ENCODE measurements at places on chromosomes 12 and 14.

DNA sequence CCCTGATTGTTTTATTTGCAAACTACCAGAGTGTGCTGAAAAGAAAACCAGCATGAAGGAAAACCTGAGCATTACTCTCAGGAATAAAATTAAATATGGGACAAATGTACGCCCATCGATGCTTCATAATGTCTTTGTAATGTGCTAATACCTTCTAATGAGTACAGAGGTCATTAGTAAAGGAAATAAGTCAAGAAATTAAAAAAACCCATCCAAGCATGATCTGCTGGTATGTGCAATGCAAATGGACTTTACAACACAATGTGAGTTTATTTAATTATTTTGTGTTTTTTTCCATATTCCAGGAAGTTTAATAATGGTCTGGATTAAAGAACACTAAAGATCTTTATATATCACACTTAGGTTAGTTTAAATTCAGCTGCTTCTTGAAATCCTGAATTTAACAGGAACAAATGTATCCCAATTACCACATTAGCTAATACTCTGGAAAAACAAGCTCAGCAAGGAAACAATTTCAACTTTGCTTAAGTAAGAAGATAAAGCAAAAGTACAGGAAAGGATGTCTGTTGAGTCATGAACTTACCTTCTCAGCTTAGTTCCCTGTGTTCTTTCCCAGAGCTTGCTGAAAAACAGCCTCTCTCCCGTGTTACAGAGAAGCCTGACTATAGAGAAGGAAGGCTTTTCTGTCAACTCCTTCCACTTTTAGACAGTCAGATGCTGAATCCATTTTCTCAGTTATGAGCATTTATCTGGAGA lies 179.3 kb upstream of the TMEM260 start:
- no peak for DNase-seq

- no peak for DNase-seq
Measured at GRCh38 chr12:92194561-92194960, 48.9 kb upstream of the BTG1 start.

DNA sequence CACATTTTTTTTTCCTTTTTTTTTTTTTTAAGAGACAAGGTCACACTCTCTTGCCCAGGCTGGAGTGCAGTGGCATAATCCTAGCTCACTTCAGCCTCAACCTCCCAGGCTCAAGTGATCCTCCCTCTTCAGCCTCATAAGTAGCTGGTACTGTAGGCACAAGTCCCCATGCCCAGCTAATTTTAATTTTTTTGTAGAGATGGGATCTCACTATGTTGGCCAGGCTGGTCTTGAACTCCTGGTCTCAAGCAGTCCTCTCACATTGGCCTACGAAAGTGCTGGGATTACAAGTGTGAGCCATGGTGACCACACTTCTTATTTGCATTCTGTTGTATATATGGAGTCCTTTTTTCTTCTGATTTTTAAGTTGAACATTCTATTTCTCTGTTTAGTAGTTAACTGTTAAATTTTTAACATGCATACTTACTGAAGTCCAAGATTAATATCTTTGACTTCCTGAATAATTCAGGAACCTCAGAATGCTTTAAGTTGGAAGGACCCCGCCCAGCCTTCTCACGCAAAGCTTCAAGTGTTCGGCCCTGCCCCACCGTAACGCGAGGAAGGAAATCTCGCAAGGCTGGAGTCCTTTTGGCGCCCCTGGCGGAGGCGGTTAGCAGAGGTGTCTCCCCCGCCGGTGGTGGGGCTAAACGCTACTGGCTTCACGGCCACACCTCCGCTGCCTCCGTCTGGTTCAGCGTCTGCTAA lies 21.6 kb downstream of the SPATS2 start:
- DNase-seq, result no peak

DNA sequence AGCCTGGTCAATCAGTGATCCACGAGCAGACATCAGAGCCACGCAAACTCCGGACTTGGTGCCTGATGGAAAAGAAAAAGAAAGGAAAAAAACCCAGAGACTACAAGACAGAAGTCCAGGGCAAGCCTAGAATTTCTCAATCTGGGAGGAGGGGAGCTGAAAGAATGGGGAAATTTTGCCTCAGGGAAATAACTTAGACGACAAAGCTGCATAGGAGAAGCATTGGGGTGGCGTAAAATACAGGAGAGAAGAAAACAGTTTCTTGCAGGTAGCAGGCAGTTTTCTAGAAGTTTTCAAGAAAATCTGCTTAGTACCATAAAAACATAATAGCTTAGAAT lies 2.6 kb upstream of the SLC11A2 start:
- DNase-seq, result no peak

DNA sequence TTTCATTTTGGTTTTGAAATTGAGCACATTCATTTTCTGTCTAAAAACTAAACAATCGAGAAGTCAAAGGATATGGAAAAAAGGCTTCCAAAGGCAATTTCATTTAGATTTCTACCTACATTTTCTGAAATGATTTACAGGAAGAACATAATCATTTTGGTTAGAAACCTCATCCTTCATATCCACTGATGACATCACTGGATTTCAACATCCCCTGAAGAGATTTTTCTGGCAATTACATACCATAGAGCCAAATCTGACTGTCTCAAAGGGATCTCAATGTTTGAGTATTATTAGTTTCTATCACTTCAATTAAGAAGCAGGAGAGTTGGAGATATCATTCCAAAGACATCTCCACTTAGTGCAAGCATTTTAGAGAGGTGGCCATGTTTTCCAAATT lies 137.8 kb downstream of the TTC7B start:
- DNase-seq, result no peak

GRCh38 chr14:67503331-67503730 lies 14.8 kb upstream of the TMEM229B start:
- no peak for DNase-seq

DNA sequence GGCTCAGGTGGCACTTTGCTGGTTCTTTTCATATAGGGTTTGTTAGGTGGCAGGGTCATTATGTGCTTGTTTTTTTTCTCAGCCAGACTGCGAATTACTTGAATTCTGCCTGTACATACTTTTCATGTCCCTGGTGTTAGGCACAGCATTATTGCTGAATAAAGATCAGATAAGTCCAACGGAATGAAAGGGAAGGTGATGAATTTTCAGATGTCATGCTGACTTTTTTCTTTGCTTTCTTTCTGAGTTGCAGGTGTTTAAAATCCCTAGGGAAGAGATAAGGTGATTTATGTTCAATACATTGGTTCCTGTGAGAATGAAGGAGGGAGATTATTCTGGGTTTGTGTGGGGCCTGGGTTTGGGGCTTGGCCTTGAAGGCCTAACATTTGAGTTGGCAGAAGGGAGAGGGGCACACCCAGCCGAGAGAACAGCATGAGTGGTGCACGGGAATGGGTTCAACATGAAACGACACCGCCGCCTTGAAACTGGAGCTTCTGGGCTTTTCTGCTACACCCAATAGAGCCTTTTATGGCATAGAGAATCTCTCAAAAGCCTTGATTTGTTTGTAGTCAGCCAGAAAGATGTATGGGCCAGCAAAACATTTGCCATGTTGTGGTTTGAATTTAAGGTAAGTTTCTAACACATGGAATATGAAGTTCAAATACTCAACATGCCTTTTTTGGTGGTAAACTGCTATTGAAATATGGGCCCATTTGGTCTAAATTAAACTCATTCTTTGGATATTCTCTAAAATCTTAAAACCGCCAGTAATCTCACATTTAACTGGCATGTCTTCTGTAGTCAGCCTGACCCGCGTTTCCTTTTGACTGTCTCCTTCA lies 477.0 kb downstream of the PCNX1 start:
- no peak for DNase-seq

DNA sequence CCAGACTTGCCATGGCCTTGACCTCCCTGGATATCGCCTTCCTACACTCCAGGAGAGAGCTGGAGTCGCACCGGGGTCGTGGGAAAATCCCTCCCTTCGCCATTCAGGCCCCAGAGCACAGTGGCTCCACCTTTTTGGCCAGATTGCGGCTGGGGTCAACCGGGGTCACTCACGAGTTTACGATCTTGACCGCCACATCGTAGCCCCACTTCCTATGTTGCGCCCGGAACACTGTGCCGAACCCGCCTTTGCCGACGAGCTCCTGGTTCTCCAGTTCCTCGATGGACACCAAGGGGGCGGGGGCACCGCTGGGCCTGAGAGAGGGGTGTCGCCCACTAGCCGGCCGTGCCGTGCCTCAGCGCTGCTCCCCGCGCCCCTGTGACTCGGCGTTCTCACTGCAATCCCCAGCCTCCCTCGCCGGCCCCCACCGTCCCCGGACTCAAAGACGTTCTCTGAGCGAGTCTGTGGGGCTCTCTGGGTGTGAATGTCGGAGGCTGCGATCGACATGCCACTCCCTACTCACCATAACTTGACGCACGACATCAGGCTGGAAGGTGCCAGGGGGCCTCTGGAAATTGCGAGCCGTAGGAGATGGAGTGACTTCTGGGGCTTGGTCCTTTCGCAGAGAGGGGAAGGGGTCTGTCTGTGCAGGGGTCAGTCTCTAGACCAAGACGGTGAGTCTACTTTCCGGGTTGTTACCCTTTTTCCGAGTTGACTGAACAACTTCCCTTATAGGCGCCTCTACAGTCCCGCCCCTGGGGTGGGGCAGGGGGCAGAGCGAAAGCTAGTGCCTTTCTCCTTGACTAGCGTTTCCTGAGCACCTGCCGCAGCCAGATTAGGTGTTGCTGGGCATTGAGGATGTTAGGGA lies at the start of gene RIPK3:
RIPK3 (minus strand) TSS at position 708 of the 868 bp plus-strand sequence; CDS start at position 543, 165 bp downstream.
- no peak for DNase-seq

- peak; percentile 23 for DNase-seq
Measured at GRCh38 chr14:23183479-23183878, at the start of gene SLC7A8. Gene SLC7A8, minus strand, starts transcription at chr14:23183660. Its CDS starts 746 bp downstream, at chr14:23182914.

DNA sequence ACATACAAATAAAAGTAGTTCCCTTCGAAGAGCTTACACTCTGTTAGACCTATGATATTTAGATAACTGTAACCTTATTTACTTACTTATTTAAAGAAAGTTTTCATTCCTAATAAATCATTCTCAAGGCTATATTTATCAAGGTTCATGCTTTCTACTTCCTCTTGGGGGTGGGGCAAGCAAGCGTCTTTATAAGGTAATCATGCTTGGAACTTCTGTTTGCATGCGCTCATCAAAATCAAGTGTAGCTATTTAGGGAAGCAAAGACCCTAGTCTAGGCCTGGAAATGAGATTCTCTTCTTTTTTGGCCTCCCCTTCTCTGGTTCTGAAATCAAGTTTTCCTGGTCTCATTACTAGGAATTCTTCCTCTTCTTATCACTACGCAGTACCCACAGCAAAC lies 766 bp downstream of the RERG start:
- DNase-seq, result no peak

GRCh38 chr12:116303929-116304328 lies 26.4 kb upstream of the MED13L start:
- DNase-seq, result no peak

DNA sequence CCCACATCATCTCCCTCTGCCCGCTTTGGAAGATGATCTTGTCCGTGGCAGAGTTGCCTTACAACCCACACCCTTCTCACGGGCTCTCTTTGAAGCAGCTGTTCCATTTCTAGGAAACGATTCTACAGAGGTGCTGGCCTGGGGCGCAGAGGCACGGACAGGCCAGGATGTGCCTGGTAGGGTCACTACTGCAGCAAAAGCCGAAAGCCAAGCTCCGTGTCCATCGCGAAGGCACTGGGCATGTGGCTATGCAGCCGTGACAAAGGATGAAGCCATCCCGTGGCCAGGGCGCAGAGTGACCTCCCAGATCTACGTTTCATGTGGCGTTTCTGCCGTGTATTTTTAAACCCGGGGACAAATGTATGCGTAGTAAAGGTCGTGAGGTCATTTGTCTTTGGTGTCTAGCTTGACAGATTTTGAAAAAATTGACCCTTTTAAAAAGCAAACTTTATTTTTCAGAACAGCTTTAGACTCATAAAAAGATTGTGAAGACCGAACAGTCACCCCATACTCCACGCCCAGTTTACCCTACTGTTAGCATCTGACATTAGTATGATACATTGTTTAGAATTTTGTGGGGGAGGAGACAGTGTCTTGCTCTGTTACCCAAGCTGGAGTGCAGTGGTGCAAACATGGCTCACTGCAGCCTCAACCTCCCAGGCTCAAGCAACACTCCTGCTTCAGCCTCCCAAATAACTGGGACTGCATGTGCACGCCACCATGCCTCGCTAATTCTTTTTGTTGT lies 40.4 kb upstream of the NCOR2 start:
- no peak for DNase-seq

DNA sequence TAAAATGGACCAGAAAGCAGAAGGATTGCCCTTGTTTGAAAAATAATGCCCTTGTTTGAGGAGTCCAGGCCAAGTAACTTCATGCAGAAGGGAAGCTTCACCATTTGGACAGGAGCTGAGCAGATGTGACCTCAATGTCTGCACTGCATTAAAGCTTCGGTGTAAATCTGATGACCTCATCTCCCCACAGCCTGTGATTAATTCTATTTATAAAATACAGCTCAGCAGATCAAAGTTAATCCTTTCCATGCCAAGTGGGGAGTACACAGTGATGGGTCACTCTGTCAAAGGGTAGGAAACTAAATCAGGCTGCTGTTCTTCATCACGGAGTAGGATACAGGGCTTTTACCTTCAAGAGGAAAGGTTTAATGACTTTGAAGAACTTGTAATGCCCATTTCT lies 533.7 kb downstream of the RPS29 start:
- no peak for DNase-seq

DNA sequence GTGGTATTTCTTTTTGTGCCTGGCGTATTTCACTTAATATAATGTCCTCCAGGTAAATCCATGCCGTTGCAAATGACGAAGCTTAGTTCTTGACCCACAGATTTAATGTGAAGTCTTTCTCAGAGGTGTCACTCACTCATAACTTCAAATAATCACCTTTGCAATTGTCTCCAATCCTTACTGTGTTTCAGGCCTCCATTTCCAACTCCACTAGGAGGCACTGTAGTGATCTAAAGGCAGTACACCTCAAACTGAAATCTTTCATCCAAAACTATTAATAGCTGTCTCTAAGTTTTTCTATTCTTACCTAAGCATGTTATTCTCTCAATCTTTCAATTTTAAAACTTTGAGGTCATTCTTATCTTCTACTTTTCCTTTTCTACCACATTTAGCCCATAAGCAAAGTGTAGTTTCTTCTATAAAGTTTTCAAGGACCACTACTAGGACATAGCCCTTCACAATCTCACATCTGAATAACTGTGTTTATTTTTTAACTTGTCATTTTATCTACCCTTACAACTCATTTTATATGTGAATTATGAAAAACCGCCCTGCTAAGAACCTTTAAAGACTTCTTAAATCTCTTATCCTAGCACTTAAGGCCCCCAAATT lies 25.5 kb upstream of the FBXO34 start:
- no peak for DNase-seq

GRCh38 chr14:54475911-54476310 lies 12.9 kb downstream of the GMFB start:
- no peak for DNase-seq

GRCh38 chr14:73633116-73634010 lies 11.4 kb upstream of the DNAL1 start:
- peak; percentile 60 for DNase-seq

All from hypothalamus (tissue), 51 donors.